ENCODE measurements at places on chromosomes 7 and 10.
A peak's percentile ranks its signal among the peaks of the same experiment; 100 is the strongest.

DNA sequence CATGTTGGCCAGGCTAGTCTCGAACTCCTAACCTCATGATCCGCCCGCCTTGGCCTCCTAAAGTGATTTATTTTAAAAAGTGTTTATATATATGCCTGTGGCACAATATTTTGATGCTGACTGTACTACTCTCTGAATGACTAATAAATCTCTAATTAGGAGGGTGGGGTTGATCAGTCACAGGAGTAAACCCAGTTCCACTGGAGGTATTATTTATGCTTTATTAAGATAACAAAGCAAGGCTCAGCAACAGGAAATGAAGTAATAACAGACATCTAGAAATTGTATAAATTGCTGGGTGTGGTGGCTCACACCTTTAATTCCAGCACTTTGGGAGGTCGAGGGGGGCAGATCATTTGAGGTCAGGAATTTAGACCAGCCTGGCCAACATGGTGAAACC is 26.0 kb upstream of the MCU start:
- peak; percentile 93 for DNase-seq

GRCh38 chr7:148695953-148696352 is 2.8 kb upstream of the CUL1 start:
- peak; percentile 47 for DNase-seq

DNA sequence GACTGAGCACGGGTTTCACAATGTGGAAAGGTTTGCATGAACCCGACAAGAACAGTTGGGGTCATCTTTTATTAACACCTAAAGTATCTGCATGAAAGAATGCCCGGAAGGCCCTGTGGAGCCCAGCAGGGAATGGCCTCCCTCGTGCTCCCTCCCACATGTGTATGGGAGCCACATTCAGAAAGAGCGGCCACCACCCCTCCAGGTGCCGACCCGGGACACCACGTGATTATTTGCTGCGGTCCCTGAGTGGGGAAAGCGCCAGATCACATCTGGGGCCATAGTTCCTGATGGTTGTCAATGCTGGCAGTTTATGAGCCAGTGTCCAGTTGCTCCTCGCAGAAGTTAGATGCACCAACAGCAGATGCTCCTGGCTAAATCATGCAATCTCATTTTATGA is 571.4 kb downstream of the TCERG1L start:
- no peak for DNase-seq

DNA sequence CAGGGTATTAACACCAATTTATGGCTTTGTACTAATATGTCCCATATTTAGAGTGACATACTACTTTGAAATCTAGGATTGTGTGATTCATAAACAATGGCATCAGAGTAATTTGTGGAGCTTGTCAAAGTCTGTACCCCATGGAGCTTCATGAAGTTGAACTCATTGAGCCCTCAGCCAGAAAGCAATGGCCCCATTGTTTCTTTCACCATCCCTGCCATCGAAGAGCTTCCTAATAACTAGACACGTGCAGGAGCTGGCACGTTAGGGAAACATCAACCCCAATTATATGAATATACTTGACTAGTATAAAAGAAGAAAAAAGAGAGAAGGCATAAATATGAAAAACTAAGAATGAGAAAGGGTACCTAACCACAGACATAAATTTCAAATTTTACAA is 206.6 kb downstream of the CXCL12 start:
- no peak for DNase-seq

DNA sequence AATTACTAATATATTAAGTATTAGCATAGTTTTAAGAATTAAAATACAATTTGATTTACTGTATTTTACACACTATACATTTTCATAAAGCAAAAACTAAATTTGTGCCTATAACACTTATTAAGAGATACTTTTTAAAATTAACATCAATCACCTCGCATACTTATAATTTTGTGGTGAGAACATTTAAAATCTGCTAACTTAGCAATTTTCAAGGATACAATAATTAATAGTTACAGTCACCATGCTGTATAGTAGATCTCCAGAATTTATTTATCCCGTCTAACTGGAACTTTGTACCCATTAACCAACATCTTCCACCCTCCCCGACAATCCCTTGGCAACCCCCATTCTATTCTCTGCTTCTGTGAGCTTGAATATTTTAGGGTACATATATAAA is 47.5 kb downstream of the RELN start:
- DNase-seq: no peak

DNA sequence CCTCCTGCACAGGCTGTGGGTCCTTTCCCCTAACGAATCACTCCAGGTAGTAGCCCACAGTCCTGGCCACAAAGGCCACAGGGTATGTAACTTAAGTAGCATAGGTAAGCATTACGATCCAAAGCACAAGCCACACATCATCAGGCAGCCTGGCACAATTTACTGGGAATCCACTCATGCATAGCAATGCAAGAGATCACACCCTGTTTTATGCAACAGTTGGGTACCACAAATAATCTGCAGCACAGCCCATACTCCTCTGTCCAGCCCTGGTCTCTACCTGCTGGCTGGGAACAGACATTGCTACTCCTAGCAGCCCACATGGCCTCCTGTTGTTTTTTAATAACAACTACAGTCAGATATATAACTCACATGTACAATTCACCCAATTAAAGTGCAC is 34.3 kb downstream of the SRPK2 start:
- peak; percentile 19 for DNase-seq

DNA sequence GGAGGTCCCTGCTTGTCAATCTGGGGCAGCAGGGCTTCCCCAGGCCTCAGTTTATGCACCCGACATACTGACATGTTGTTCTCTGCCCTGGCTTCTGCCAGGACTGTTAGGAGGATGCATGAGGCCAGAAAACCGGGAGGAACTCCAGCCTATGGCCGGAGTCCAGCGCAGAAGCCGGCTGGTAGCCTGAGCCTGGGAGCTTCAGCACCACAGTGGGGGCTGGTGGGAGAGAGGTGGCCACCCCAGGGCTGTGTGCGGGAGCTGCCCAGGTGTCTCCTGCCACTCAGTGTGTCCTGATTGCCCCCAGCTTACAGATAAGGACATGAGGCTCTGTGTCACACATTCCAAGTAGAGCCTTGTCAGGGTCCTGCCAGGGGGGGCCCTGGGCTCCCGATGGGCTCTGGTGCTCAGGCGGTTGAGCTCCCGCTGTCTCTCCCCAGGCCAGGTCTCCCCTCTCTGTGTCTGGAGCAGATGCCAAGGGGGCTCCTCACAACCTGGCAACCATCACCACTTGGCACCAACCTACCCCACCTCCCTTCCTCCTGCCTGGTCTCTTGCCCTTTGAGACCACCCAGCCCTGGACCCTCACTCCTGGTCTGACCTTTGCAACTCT is 32.3 kb downstream of the PPIF start:
- no peak for DNase-seq

DNA sequence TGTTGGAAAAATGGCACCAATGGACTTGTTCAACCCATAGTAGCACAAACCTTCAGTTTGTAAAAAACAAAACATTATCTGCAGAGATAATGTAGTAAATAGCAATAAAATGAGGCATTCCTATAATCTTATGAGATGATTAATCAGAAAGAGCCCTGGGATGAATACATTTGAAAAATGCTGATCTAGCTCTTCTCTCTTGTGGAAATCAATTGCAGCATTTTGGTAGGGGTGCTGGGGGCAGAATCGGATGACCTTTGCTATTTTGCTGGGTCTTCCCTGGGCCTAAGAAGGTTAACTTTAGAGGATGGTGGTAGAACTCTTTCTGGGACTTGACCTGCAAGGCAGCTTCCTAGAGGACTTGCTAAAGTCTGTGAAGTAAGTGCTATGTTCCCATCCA is 163.5 kb downstream of the ADRA2A start:
- no peak for DNase-seq

DNA sequence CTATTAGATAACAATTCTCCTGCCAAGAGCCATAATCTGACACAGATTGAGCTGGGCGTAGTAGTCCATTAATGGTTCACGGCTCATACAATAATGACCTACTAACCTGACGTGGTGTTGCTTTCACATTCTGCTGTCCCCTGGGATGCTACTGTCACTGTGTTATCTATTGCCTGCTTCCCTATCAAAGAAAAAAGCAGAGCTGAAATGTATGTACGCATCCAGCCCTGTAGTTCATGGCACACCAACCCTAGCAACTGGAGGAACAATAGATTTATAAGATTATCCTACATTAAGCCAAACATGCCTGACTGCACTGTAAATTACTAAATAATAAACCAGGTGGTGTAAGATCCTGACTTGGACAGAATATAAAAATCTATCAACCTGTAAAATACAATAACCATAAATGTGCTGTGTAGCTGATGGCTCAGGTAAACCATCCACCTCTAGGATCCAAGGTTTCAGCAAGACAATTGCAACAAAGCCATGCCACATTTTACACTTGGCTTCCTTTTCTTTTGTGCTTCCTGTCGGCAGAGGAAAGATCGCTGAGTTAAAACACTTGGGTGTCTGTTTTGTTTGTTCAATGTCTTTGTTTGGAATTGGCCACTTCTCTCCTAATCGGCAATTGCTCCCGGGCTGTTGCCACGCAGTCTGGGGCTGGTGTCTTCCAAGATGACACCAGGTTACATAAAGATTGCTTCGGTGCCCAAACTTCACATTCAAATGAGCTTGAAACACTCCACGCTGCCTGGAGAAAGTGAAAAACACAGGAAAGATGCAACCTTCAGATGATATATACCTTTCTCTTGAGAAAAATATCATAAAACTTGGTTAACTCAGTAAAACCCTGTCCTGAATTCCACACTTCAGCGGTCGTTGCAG is 143.9 kb upstream of the MGMT start:
- no peak for DNase-seq

GRCh38 chr7:17530244-17530643 is 231.8 kb downstream of the AHR start:
- DNase-seq: no peak

DNA sequence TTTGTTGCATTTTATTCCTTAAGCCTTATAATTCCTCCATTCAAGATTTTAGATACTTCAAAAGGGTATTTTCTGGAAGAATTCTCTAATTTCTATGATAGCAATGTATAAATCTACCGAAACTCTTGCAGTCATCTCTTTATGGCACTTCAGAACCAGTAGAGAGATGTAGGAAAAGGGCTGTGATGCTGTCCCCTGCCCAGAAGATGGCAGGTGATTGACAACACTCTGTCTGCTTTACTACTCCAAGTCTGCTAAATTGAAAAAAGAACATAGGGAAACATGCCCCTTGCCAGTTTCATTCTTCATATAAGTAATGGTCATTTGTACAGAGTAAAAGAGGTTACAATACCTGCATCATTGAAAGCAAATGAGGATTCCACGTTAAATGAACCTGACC is 5.1 kb downstream of the TCTN3 start:
- DNase-seq: no peak

DNA sequence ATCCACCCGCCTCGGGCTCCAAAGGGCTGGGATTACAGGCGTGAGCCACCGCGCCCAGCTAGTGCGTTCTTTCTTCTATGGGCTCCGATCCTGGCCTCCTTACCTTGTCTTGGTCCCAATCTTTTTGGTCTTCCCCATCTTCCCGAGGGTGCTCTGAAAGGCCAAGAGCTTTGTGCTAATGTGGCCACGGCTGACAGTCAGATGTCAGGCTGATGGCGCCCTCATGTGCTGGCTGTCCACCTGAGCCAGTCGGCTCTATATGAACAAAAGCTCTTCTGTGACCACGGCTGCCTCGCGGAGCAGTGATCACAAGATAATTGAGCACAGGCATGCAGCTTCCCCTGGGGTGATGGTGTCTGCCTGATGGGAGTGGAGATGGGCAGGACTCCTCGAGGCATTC is 11.0 kb upstream of the AHCYL2 start:
- DNase-seq: peak; percentile 43

- peak; percentile 73 for DNase-seq
Measured at GRCh38 chr7:77425101-77426051, 9.2 kb upstream of the GSAP start.

DNA sequence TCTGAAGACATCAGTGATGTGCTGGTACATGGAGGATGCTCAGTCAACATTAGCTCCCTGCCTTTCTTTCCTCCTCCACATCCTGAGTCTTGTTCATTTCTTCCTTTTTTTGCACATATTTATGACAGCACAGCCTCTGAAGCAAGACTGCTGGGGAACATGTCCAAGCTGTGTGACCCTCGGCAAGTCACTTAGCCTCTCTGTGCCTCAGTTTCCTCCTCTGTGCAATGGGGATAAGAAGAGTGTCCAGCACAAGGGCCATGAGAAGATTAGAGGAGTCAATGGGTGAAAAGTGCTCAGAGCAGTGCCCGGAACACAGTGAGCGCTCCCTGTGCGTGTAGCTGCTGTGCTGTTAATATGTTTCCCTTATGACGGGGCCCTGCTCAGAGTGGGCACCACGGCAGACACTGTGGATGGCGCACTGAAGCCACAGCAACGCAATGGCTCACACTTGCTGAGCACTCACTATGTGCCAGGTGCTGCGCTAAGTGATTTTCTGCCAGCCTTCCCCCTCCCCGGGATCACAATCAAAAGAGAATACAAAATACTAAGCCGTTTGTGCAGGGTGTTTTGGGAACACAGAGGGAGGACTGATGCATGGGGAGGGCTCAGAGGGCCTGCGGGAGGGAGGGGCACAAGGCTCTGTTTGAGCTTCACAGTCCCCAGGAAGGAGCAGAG is 28.7 kb downstream of the ZCCHC24 start:
- DNase-seq: no peak

- no peak for DNase-seq
Measured at GRCh38 chr7:138934367-138934766, 46.8 kb downstream of the KIAA1549 start.

DNA sequence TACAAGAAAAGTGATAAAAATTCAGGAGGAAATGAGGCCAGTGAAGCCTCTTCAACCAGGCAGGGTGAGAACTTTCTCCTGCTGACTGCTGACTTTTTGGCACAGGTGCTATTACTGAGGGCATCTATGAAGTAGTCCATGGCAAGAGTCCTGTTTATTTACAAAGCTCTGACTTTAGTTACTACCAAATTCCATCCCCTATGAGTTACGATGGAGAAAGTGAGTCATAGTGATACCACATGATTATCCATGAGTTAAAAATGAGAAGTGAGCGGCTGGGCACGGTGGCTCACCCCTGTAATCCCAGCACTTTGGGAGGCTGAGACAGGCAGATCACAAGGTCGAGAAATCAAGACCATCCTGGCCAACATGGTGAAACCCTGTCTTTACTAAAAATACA is 19.9 kb downstream of the CCDC3 start:
- peak; percentile 89 for DNase-seq

GRCh38 chr7:135321556-135321955 is 87.9 kb downstream of the STRA8 start:
- DNase-seq: peak; percentile 67

DNA sequence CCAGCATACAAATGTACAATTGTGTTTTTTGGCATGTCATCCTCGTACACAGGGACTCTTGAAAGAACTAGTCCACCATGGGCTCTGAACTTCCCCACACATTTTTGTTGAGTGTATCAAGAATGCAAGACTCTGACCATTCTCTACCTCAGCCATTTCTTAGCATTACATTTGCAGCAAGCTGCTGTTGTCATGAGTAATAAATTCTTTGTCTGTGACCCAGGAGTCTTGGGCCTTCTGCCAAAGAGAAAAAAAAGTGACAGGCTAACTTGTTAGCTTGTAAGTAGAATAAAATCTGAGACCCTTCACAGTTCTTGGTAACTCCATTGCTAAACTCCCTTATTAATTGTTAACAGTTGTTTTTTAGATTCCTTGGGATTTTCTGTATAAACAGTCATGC is 542.3 kb upstream of the MBL2 start:
- peak; percentile 96 for DNase-seq

GRCh38 chr7:47322731-47323130 is 259.2 kb downstream of the TNS3 start:
- DNase-seq: no peak

Measured in epithelial cell of esophagus (primary cell).